ENCODE measurements at places on chromosomes 1 and 21.

DNA sequence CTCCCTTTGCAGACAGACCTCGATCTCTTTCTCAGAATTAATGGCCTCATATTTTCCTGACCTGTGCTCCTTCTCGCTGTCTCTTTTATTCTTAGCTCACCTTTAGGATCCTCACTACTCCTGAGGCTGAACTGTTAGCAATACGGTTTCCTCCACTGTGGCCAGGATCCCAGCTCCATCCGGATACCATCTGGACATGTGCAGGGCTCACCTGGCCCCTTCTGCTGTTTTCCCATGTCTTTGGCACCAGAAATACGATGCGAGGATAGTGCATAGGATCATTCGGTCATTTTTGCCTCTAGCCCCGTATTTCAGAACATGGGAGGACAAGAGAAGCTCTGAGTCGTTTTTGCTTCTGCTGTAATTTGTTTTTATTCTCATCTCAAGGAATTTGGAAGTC lies 108.5 kb upstream of the KIF26B start:
- no peak for DNase-seq

DNA sequence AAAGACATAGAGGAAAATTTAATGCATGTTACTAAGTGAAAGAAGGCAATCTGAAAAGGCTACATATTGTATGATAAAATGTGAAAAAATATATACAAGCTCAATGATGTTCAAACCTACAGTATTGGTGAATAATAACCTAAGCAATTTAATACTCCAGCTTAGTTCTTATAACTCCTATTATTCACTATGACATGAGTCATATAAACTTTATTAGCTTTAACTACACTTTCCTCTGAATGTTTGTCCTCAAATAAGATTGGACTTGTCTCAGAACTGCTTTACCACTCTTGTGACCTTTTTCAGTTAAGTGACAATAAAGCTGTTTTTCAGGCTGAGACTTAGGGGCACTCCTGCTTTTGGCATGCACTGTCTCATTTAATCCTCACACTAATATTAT lies 50.9 kb downstream of the CNST start:
- no peak for DNase-seq

GRCh38 chr1:228937851-228938536 lies 202.7 kb downstream of the RHOU start:
- no peak for DNase-seq

- no peak for DNase-seq
These were observed 11.2 kb downstream of the OR2W3 start for GRCh38 chr1:247906504-247907047.

GRCh38 chr21:28483301-28484035 lies 509.2 kb downstream of the LTN1 start:
- no peak for DNase-seq

DNA sequence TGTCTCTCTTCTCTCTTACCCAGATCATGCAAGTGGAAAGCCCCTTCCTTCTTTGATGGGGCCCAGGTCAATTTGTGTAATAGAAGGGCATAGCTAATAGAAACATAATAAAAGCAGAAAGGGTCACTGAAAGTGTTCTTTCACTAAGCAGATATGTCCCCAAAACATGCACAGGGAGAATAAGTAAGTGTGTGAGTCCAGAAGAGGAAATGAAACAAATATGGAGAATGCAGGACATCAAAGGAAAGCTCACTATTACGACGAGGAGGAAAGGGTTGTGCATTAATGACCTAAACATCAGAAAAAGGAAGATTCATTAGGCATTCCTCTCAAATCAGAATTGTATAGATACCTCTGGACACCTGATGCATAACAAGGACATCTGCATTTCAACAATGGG lies 81.4 kb upstream of the SMYD2 start:
- no peak for DNase-seq

GRCh38 chr1:30907481-30908315 lies 860 bp downstream of the SDC3 start:
- no peak for DNase-seq

- no peak for DNase-seq
These were observed 168.1 kb upstream of the SNX7 start for GRCh38 chr1:98493469-98493868.

- no peak for DNase-seq
These were observed 44.1 kb upstream of the C1orf105 start for GRCh38 chr1:172376431-172376830.

DNA sequence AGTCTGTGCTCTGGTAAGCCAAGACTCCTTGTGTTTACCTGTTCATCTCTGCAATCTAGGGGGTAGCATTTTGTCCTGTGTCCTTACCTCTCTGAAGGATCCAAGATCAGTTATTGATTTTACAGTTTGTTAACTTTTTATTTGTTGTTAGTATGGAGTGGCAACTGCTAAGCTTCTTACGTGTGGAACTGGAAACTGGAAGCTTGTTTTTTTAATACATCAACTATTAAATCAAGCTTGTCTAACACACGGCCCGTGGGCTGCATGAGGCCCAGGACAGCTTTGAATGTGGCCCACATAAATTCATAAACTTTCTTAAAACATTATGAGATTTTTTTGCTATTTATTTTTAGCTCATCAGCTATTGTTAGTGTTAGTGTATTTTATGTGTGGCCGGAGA lies 29.2 kb upstream of the MPC2 start:
- no peak for DNase-seq

GRCh38 chr1:68586766-68587165 lies 89.9 kb upstream of the DEPDC1 start:
- no peak for DNase-seq

GRCh38 chr1:153659656-153660055 lies 1.2 kb downstream of the SNAPIN start:
- no peak for DNase-seq
